ENCODE measurements at places on chromosomes 12 and 14. TPM values are rescaled to one million over a fixed set of nuclear protein-coding genes. Genes with fewer than 3 reads are reported as not detected.

LRR1 gene
- 9.9 TPM for total RNA-seq

OR4E2 gene
- total RNA-seq: not detected

LRRC43 gene
- total RNA-seq: not detected

ACSM4 gene
- total RNA-seq: not detected

ANKRD33 gene
- not detected for total RNA-seq

SIX4 gene
- total RNA-seq: 4.4 TPM

NOS1 gene
- total RNA-seq: 1.7 TPM

EIF4B gene
- 677 TPM for total RNA-seq

ARHGDIB gene
- total RNA-seq: 36.7 TPM

CLEC1B gene
- total RNA-seq: 0.39 TPM

GYS2 gene
- not detected for total RNA-seq

IL25 gene
- not detected for total RNA-seq

PRKD1 gene
- 16.9 TPM for total RNA-seq

KRT84 gene
- total RNA-seq: 0.10 TPM

MGST1 gene
- 50.2 TPM for total RNA-seq

WNT1 gene
- not detected for total RNA-seq
